ENCODE measurements at places on chromosomes 3 and 15.

DNA sequence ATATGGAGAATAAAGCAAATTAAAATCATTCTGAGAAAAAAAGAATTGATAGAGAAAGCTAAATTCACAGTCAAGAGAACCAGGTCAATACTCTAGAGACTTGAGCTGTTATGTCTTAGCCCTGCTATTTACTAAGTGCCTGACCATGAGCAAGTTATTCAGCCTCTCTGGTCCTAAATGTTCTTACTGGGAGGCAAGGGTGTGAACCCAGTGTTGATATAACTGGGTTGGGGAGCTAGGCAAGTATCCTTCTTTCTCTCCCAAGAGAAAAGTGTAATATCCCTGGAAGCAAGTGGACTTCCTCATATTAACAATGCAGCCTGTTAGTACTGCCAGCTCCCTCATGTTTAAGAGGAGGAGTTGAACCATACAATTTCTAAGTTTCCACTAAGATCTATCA, 488.9 kb upstream of the RASGRP1 start:
- no peak for DNase-seq

- DNase-seq = no peak
Observed at GRCh38 chr3:13623101-13623654, 74.3 kb downstream of the FBLN2 start.

DNA sequence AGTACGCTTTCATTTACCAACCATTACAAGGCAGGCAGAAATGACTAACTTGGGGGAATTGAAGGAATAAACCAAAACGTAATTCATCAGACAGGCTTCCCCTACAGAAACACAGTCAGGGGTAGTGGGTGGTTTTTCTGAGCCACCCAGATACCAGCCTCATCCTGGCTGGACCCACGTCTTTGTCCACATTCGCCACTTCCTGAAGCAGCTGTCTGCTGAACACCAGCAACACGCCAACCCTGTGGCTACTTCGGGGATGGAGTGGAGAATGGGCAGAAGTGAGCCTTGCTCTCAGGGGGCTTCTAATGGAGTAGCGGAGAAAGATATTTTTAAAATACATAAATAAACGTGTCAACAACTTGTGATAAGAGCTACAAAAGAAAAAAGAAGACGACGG, 40.1 kb downstream of the SYNM start:
- no peak for DNase-seq

DNA sequence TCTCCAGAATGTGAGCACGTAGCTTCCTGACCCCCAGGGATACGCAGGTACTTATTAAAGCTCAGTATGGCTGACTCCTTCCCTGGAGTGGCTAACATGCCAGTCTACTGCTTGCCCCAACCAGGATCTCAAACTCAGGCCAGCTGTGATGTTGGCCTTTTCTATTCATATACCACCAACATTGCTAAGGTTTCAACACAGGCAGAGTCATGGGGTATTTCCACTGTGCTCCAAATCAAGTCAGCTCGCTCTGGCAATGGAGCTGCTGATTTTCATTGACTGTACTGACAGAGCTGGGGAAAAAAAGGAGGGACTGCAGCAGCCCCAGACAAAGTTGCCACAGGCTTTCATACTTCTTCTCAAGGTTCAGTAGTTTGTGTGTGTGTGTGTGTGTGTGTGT, 87.0 kb downstream of the CFAP20DC start:
- DNase-seq = no peak

DNA sequence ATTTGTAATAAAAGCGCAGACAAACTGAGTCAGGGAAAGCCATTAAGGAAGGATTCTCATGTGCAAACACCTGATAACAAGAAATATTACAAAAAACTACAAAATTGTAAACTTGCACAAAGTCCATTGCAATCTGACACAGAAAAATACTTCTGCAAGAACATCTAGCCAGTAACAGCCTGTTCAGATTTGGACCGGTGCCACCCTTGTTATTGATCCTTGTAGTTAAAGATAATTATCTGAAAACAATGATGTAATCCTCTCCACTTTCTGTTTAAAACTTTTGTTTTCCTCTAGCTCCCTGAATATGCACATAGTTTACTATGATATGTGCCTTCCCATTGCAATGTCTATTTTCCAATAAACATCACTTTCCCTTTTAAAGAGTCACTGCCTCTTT, 1090.2 kb downstream of the PLOD2 start:
- no peak for DNase-seq

Measured in H9 (cell line).